Testis (tissue), 5 donors: ENCODE measurements at places on chromosomes 16 and 17. TPM values are rescaled to one million over a fixed set of nuclear protein-coding genes. Genes with fewer than 3 reads are reported as not detected.

KRT23 gene
- polyA plus RNA-seq: 52.2 TPM

CCL1 gene
- not detected for polyA plus RNA-seq

DNA sequence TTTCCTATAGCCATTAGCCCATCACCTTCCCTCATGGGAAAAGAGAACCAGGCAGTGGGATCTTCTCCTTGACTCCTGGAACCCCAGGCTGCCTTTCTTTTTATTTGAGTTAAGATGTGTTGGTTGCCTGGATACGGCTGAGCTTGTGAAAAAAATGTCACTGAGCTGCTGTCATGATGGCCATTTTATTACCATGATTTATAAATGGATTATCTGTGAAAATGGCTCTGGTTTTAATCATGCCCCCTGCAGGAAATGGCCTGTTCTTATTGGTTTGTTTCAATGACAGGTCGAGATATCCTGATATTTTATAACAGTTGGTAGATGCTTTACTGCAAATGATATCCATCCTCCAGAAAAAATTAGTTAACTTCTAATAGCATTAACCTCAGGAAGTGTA lies 640.4 kb downstream of the CDH11 start:
- no peak for DNase-seq

DNA sequence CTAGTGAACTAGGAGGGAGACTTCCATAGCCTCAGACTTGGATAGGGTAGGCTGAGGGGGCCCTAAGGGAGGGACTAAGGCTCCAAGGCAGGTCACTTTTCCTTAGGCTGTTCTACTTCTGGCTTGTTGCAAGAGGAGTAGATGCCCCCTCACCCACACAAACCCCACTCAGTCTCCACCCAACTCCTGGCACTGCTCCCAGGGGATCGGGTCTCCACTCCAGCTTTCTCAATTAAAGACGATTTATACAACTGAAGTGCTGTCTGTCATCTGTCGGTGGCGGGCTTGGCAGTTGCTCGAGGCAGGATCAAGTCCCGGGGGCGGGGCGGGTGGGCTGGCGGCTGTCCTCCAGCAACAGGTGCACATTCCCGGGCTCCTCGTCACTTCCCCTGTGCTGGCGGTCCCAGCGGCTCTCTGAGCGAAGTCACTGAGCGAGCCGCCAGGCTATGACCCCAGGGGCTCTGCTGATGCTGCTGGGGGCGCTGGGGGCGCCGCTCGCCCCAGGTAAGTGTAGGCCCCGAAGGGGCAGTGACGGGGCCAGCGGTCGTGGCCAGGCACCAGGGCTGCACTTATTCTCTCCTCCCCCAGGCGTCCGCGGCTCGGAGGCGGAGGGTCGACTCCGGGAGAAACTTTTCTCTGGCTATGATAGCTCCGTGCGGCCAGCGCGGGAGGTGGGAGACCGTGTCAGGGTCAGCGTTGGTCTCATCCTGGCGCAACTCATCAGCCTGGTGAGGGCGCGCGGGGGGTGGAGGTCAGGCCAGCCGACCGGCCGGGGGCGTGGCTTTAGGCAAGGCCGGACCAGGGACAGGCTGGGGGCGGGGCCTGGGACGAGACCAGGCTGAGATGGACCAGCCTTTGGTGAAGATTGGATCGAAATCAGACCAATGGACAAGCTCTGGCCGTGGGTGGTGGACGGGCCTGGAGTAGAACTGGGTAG lies at the start of gene CHRNB1:
Gene CHRNB1, plus strand, starts transcription at position 380 of the 937 bp plus-strand sequence. Its CDS starts 67 bp downstream, at position 447.
- DNase-seq: peak; percentile 85
